WTC11 (cell line): ENCODE measurements at places on chromosomes 3 and 15. TPM values are rescaled to one million over a fixed set of nuclear protein-coding genes. Genes with fewer than 3 reads are reported as not detected.
A peak's percentile ranks its signal among the peaks of the same experiment; 100 is the strongest.

The SERPINI2 gene
- 0.32 to 0.37 TPM in 2 of 3 replicates, not detected in the other for total RNA-seq

GRCh38 chr3:109806929-109807328, 469.6 kb upstream of the DPPA4 start:
- H3K4me3 ChIP-seq = no peak overlapping the region
- DNase-seq = no peak

DNA sequence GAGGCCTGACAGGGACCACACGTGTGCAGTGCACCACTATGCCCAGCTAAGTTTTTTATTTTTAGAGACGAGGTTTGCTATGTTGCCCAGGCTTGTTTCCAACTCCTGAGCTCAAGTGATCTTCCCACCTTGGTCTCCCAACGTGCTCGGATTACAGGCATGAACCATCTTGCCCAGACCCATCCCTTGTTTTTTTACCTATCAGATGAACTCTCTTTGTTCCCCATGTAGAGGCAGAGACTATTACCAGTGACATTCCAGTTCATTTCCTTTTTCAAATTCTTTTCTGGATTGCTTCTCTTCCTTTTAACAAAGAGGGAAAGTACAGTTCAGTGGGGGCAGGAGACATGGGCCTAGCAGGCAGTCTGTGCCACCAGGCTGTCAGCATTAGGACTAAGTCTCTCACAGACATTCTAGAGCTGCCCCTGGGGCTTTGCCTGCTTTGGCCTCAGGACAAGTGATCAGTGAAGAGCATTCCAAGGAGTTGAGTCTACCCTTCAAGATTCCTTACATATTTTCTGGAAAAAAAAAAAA, 103.5 kb upstream of the SLC7A14 start:
- H3K4me3 ChIP-seq = no peak overlapping the region
- H3K36me3 ChIP-seq = peaks cover 23% of the 10 kb centered on the region; the same call in 1 of the 2 replicates
- peak overlapping the region; percentile 73 for H3K27ac ChIP-seq

DNA sequence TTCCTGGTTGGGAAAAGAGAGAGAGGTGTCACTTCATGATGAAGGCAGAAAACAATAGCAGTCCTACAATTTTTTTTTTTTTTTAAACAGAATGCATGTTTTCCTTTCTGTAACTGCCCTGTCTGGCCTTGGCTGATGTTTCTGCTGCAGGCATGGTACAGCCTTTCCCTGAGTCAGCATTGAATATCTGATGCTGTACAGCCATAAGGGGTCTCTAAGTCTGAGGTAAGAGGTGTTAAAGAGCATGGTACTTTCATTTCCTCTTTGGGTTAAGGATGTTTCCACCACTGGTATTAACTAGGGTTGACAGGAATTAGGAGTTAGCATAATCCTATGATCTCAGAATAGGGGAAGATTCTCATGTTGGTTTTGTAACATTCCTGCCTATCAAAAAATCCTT, 147.4 kb downstream of the CHST2 start:
- DNase-seq = no peak
- no peaks in the 10 kb centered on the region for H3K27me3 ChIP-seq
- H3K4me3 ChIP-seq = no peak overlapping the region
- peaks cover 7% of the 10 kb centered on the region for H3K4me1 ChIP-seq
- H3K36me3 ChIP-seq = no peaks in the 10 kb centered on the region
